ENCODE measurements at places on chromosomes 5 and 9.

- DNase-seq, result no peak
Observed at GRCh38 chr5:1835431-1835830, 34.2 kb downstream of the NDUFS6 start.

- DNase-seq, result no peak
Observed at GRCh38 chr5:26492906-26493459, 545.4 kb downstream of the CDH9 start.

- DNase-seq, result no peak
Observed at GRCh38 chr5:117359895-117360294, 785.3 kb upstream of the SEMA6A start.

DNA sequence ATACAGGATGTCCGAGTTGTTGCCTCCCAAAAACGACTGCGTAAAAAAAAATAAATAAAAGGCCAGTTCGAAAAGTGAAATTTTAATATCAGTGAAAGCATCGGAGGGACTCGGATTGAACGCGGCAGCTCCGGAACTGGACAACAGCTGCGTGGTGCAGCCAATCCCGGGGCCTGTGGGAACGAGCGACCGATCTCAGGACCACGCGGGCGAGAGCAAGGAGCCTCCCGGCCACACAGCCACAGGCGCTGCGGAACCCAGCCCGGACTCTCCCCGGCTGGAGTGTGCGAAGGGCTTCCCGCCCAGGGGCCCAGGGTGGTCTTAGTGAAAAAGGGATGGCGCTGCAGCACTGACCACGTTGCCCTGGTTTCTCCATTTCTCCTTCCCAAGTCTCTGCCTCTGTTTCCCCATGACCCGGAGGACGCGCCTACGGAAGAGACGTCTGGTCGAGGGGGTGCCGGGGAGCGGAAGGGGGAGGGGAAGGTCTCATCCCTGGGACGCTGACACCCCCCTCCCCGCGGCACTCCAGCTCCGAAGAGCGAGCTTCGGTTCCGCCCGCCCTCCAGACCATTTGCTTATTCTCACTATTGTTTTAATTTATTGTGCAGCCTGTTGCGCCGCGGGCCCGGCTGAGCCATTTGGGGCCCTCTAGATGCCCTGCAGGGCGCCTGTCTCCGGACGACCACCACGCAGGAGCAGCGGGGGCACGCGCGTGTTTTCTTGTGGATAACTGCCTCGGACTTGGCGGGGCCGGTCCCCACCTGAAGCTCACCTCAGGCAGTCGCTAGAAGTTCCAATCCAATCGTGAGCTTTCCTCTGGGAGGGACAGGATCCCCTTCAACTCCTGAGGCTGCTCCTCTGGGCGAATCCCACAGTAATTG, 303.0 kb downstream of the PARP8 start:
- no peak for DNase-seq

Measured in GM12864 (cell line).